Lung microvascular endothelial cell (primary cell): ENCODE measurements at places on chromosomes 12 and 14.

- DNase-seq: no peak
Measured at GRCh38 chr14:104739546-104740516, 13.1 kb upstream of the SIVA1 start.

GRCh38 chr12:3753544-3754284, 805 bp upstream of the CRACR2A start:
- DNase-seq: peak; percentile 23

DNA sequence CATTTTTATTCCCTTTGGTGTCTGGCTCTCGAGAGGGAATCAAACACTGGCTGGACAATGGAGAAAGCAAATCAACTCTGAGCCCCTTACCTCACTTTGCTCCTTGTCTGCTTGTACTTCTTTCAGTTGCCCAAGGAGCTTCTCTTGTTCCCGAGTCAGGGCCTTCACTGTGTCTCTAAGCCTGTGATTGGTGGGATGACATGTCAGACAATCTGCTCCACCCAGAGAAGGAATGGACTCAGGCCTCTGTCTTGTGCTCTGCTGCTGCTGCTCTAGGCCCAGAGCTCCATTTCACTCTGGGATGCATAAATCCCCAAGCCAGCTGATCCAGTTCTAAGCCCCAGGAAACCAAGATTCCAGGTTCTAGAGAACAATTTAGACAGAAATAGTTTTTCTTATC, 7.6 kb downstream of the CALCOCO1 start:
- DNase-seq: no peak

- DNase-seq: no peak
Measured at GRCh38 chr14:54632452-54632851, 65.5 kb downstream of the SAMD4A start.

DNA sequence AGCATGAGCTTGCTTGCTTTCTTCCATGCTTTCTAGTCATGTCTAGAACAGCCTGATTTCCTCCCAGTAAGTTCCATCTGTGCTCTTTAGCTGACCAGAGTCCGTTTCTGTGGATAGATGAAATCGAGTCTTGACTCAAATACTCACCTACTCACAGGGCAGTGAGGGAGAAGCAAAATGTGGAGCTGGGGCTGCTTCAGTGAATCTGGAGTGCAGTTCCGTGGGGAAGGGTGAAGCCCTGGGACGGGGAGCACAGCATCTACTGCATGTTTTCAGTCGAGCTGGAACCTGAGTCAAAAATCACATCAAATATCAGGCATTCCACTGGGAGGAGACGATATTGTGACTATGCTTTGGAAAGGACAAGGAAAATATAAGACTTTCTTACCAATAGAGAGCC, 70.3 kb upstream of the PRMT8 start:
- no peak for DNase-seq

GRCh38 chr14:106277503-106277902, 751.1 kb downstream of the TMEM121 start:
- no peak for DNase-seq

GRCh38 chr14:38469156-38469555, 213.3 kb upstream of the CLEC14A start:
- no peak for DNase-seq

GRCh38 chr12:123973552-123974341, 732 bp downstream of the ZNF664 start:
- DNase-seq: peak; percentile 42

DNA sequence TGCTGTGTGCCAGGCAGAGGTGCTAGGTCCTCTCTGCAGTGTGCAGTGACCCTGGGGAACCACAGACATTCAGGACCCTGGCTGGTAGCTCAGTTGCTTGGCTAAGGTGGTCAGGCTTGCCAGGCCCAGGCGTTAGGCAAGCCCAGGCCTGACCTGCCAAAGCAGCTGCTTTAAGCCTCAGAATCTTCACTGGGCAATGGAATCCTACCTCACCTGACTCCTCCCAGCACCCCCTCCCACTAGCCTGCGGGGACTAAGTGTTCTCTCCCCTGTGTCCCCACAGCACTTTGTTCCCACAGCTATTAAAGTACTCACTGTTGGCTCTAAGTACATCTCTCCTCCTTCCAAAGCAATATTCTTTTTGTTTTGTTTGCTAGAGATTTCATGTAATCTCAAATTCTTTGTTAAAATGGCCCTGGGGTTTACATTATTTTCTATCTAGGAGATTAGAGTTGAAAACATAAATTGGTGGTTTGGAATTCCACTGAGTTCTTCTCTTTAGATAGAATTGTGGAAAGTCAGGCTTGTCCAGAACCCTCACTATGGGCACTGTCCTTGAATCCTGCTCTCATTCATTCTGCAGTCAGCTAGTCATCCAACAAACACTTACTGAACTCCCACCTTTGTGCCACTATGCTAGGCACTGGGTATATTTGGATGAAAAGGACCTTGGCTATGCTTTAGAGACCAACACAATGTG, 44.4 kb downstream of the DGLUCY start:
- DNase-seq: no peak
